ENCODE measurements at places on chromosomes 1 and 21. TPM values are rescaled to one million over a fixed set of nuclear protein-coding genes. Genes with fewer than 3 reads are reported as not detected.

VSIG8 gene
- total RNA-seq: not detected

C1orf94 gene
- total RNA-seq: not detected

GPR153 gene
- total RNA-seq: 7.1 TPM

PDZK1IP1 gene
- total RNA-seq: not detected
